WERI-Rb-1 (cell line): ENCODE measurements at places on chromosomes 3 and 15.

GRCh38 chr3:117696851-117697407 is 987.4 kb downstream of the TUSC7 start:
- DNase-seq, result no peak

GRCh38 chr15:40255033-40255432 is 16.2 kb downstream of the PAK6 start:
- DNase-seq, result no peak

DNA sequence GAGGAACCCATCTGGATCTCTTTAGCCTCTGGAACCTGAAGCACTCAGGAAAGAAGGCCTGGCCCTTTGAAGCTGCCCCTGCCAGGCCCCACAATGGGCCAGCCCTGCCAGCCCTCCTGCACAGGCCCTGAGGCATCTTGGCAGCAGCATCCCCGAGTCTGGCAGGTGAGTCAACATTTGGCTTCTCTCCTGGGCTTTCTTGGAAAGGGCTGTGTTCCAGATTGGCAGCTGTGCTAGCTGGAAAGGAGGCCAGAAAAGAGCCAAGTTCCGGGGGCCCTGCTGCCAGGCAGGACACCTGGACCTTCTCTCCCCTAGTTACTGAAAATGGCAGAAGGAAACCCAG is 187.2 kb downstream of the SHQ1 start:
- DNase-seq, result no peak

GRCh38 chr15:48469271-48469670 is 138.0 kb downstream of the DUT start:
- DNase-seq, result no peak

DNA sequence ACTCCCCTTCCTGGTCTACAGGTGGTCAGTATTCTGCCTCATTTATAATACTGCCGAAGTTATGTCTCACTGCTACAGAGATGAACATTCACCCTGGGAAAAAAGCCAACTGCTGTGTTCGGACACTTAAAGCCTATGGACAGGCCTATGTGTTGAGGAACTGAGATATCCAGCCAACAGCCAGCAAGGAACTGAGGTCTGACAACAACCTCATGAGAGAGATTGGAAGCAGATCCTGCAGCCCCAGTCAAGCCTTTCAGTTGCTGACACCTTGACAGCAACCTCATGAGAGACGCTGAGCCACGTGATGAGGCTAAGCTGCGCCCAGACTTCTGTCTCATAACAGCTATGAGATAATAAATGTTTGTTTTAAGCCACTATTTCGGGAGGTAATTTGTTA is 18.2 kb upstream of the FHIT start:
- no peak for DNase-seq

- DNase-seq, result peak; percentile 24
Measured at GRCh38 chr3:169299129-169299528, 364.4 kb downstream of the MECOM start.

DNA sequence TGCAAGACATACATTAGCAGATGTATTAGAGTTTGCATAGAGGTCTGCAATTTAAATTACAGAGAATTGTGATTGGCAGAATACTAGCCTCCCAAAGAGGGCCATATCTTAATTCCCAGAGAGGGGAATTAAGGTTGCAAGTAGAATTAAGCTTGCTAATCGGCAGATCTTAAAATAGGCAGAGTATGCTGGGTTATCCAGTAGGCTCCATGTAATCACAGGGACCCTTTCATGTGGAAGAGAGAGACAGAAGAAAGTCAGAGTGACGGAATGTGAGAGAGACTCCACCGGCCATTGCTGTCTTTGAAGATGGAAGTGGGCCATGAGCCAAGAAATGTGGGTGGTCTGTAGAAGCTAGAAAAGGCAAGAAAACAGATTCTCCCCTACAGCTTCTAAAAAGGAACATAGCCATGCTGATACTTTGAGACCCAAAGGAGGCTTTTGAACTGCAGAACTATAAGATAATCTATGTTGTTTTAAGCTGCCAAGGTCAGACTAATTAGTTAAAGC is 38.8 kb downstream of the IMPG2 start:
- DNase-seq, result peak; percentile 9

GRCh38 chr3:68162644-68163043 is 508.2 kb upstream of the SUCLG2 start:
- DNase-seq, result no peak

GRCh38 chr3:28781053-28781452 is 432.4 kb upstream of the AZI2 start:
- DNase-seq, result no peak

DNA sequence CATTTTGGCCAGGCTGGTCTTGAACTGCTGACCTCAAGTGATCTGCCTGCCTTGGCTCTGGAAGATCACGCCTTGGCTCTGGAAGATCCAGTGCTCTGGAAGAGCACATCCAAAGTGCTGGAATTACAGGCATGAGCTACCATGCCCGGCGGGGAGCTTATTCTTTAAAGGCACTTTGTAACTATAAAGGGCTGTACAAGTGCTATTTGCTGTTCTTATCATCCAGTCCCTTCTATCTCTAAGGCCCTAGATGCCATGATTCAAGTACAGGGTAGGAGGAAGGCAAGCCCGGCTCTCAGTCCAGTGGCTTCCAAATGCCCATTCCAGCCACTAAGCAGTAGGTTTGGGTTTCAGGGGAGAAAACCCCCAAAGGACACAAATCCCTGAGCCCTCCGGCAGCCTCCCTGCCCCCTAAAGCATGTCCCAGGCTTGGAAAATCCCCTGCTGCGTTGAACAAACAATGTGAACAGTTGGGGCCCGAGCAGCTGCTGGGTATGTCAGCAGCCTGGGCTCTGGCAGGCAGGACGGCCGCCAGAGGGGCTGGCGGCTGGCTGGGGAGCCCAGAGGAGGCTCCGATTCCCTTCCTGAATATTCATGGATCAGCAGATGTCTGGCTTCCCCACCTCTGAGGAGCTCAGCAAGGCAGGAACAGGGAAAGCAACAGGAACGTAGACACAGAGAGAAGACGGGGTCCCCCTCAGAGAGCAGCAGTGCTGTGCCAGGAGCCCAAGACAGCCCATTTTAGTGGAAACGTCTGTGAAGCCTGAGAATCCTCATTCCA is 7.7 kb downstream of the IGDCC4 start:
- DNase-seq, result peak; percentile 86

DNA sequence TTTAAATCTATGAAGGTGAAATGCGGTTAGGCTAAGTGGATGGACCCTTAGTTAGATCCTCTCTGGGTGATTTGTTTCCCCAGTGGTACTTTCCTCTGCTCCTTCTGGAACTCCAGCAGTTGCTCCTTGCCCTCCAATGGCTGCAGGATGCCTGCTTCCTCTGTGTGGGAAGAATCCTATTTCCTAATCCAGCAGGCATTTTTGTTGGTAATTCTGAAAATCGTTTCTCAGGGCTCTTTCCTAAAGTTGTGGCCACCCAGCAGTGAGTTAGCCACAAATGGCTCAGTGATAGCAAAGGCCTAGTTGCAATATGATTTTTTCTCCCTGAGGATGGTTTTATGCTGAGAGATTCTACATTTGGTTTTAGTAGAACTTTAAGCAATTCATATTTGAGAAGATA is 332.3 kb upstream of the C2CD4B start:
- DNase-seq, result no peak

DNA sequence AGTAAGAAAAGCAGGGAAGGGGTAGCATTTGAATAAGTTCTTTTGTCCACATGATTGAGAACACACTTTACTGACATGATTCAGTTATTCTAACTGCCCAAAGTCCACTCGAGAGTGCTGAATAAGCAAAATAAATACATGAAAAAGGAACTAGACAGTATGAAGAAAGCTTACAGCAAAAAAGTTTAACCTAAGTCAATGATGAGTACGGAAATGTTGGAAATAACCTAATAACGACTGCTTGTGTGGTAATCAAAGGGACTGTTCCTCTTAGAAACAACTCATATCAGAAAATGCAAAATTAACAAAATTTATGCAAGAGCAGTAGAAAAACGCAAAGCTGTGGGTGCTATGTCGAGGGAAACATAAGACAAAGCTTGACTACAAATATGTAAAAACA is 36.6 kb downstream of the DMXL2 start:
- no peak for DNase-seq

GRCh38 chr15:81215983-81216382 is 19.3 kb downstream of the IL16 start:
- no peak for DNase-seq

DNA sequence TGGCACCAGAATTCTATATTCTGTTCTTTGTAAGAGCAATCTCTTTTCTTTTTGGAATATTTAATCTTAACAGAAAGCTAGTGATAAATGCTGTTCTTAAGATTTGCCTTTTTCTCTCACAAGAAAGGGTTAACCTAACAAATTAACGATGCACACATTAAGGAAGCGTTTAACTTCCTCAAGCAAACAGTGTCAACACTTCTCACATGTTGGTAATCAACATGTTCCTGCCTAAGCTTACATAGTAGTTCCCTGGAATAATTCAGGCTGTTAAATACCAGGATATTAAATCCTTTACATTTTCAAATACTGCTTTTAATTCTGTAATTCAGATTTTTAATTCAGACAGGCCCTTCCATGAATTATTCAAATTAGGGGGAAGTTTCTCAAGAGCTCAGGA is 67.4 kb upstream of the RPL35A start:
- no peak for DNase-seq

DNA sequence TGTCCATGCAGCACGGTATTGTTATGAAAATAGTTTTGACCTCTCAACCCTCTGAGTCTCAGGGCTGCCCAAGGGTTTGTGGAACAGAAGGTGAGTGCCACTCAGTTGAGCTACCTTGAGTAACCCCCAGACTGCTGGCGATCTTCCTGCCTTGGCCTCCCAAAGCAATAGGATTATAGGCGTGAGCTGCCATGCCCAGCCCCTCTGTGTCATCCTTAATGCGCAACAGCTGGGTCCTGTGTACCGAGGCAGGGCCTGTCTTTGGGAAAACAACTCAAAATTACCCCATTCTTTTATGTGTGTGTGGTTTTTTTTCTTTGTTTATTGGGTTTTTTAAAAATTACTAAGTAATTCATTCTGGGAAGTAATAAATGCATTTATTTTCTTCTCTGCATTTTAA is 78.3 kb upstream of the TPM1 start:
- peak; percentile 89 for DNase-seq

- no peak for DNase-seq
Measured at GRCh38 chr3:106488331-106488730, 619.5 kb upstream of the CBLB start.
